ENCODE measurements at places on chromosomes 3 and 15.

- no peak for DNase-seq
These were observed 36.5 kb downstream of the TGFBR2 start for GRCh38 chr3:30642849-30643361.

DNA sequence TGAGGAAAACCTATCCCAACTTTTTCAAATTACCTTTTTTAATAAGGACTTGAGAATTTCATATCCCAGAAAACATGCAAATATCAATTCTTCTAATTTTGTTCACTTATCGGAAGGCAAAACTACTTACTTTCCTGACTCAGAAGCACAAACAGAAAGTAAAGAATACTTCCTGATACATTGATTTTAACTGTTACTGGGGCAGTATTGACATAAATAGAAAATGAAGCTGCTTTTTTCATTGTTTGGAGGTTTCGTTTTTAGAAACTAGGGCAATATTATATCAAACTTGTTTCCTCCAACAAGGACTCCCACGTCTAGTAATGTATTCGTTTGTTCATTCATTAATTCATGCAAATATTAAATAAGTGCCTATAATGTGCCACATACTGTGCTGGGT is 19.1 kb downstream of the PAQR9 start:
- no peak for DNase-seq

DNA sequence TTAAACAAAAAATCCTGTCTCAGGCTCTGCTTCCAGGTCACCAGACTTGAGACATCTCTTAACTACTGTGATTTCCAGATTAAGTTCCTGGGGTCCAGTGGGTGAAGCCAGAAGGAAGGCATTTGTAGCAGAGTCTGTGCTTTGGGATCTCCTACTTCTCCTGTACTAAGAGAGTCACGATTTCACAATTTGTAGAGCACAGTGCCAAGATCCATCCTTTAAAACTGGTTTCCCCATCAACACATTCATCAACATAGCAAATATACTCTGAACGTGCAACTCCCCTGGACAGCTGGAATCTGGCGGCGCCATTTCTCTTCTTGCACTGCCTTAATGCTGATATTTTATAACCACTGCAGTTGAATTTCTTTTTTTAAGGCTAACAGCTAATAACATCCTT is 33.2 kb downstream of the CDCP1 start:
- DNase-seq, result no peak

DNA sequence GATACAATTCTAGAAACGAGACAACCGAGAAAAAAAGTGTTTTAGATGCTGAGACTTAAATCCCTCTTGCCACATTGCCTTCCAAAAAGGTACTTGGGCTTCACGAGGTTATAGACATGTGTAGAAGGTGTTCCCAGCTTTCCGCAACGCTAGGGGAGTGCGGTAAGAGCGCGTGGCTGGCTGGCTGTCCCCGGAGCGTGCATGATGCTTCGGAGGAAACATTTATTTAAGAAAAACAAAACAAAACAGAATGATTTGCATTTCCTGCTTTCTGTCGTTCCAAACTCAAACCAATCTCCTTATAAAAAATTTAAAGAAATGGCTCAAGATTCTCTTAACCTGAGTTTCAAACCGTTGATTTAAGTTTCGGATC is 841 bp downstream of the SLC6A20 start:
- DNase-seq, result no peak

- no peak for DNase-seq
These were observed 64.1 kb downstream of the RBMS3 start for GRCh38 chr3:29344935-29345334.

GRCh38 chr15:42018306-42019224 is 2.3 kb downstream of the PLA2G4E start:
- no peak for DNase-seq

DNA sequence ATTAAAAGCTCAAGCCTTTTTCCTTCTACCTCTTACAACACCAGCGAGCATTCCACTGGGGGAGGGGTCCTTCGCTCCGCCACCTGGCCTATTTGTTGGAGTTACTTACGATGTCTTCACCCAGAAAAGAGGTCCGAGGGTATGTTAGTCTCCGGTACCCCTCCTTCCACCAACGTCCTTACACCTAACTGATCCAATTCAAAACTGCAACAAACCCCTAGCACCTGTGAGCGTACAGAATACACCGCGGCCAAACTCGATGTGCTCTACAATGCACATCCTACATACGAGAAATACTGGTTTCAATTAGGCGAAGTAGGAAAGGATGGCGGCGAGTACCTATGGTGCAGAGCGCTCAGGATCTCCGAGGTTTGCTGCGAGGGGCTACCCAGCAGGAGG is 944 bp downstream of the SLITRK3 start:
- no peak for DNase-seq

- DNase-seq, result no peak
These were observed 45.9 kb upstream of the ACTC1 start for GRCh38 chr15:34841262-34841725.

DNA sequence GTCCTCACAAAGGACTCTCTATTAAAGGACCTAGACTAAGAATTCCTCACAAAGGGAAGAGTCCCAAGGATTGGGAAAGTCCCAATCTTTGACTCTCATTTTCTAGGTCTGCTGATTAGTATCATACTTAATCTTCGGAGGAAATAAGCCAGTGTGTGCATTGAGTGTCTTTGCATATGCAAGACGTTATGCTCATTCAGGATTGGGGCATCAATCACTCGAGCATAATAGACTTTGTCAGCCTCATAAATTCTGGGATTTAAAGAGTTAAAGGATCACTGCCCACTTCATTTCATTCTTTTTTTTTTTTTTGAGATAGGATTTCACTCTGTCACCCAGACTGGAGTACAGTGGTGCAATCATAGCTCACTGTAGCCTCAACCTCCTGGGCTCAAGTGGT is 154.3 kb downstream of the RBPMS2 start:
- DNase-seq, result no peak

- no peak for DNase-seq
These were observed 102.5 kb downstream of the ZMAT3 start for GRCh38 chr3:178969004-178969700.

DNA sequence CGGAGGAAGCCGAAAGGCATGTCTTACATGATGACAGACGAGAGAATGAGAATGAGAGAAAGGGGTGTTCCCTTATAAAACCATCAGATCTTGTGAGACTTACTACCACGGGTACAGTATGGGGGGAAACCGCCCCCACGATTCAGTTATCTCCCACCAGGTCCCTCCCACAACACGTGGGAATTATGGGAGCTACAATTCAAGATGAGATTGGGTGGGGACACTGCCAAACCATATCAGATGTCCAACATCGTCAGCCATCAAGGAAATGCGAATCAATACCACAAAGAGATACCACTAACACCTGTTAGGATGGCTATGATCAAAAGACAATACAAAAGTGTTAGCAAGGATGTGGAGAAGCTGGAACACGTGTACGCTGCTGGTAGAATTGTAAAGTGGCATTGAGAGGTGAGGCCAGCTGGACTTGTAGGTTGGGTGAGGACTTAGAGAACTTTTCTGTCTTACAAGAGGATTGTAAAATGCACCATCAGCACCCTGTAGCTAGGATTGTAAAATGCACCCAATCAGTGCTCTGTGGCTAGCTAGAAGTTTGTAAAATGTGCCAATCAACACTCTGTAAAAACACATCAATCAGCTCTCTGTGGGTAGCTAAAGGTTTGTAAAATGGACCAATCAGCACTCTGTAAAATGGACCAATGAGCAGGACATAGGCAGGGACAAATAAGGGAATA is 37.5 kb downstream of the VGLL4 start:
- DNase-seq, result no peak

DNA sequence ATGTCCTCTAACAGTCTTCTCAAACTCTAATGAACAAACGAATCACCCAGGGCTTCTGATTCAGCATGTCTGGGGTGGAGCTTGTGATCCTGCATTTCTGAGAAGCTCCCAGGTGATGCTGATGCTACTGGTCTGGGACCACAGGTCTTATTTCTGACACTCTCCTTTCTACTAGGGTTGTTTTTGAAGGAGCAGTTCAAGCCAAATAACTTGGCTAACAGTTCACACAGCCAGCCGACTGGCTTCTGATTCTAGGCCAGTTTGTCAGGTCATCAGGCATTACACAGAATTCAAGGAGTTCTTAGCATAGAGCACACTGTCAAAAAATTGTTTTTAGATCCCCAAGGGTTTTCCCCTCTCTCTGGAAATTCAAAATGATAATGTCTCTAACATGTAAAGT is 100.7 kb downstream of the TIGIT start:
- DNase-seq, result no peak

DNA sequence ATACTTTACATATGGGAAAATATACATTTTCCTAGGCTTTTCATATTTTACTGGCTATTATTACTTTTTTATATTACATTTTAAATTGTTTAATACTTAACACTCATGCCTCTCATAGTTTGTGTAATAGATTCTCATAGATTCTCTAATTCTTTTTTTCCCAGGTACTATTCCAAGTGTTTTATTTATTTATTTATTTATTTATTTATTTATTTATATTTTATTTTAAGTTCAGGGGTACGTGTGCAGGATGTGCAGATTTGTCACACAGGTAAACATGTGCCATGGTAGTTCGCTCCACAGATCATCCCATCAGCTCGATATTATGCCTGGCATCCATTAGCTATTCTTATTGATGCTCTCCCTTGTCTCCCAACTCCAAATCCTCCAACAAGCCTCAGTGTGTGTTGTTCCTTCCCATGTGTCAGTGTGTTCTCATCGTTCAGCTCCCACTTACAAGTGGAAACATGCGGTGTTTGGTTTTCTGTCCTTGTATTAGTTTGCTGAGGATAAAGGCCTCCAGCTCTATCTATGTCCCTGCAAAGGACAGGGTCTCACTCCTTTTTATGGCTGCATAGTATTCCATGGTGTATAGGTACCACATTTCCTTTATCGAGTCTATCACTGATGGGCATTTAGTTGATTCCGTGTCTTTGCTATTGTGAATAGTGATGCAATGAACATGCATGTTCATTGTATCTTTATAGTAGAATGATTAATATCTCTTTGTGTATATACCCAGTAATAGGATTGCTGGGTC is 205.4 kb upstream of the P2RY1 start:
- DNase-seq, result no peak

DNA sequence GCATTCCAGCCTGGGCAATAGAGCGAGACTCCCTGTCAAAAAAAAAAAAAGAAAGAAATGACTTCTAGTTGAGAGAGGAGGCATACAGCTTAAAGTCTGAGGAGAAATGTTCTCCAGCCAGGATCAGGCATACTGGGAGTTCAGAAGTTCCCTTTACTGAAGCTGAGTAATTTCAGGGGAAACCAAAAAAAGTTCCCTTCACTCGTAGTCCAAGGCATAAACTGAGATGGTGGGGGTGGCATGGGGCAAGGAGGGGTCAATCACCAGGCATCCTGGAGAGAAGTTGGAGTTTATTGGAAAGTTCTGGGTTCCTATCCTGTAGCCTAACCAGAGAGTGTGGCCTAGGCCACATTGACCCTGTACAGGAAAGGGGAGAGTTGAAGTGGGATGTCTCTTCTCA is 5.9 kb downstream of the GPX1 start:
- DNase-seq, result no peak

DNA sequence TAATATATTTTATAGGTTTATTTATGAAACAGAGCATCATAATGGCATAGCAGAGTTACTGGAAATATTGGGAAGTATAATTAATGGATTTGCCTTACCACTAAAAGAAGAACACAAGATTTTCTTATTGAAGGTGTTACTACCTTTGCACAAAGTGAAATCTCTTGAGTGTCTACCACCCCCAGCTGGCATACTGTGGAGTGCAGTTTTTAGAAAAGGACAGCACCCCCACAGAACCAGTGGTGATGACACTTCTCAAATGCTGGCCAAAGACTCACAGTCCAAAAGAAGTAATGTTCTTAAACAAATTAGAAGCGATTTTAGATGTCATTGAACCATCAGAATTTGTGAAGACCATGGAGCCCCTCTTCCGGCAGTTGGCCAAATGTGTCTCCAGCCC is 58.1 kb downstream of the DNAH1 start:
- DNase-seq, result no peak

- DNase-seq, result no peak
These were observed 381.2 kb upstream of the WNT5A start for GRCh38 chr3:55868347-55868746.

DNA sequence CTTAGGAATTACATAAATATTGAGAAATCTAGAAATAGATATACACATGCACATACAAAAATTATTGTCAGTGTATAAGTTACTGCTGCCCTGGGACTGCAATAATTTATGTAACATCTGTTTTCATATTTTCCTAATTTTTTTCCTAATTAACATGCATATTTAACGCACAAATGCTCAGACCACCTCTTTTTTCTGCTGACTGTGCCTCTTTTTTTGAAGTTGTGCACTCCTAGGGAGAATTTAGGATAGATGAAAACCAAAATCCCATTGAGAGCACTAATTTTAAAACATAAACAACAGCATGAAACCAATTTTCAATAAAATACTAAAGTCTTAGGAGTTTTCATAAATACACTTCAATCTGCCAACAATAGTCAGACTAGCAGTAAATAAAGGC is 154.0 kb downstream of the TBC1D5 start:
- no peak for DNase-seq

DNA sequence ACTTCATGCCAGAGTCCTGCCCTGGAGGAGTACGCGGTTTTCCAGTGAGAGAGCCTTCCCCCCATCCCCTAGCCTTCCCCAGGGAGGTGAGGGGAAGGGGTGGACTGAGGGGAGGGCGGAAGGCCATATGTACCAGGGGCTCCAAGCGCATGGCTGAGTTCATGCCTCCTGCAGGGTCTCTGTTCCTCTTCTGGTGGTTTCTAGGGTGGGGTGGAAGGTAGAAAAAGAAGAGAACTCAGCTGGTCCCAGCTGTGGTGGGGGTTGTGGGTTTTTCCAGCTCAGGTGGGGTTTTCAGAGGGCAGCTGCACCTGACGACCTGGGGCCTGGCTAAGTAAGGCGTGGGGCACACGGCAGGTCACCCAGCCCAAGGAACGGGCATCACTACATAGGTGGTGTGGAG is 10.7 kb upstream of the IQSEC1 start:
- no peak for DNase-seq

All from naive thymus-derived CD8-positive, alpha-beta T cell (primary cell).